ENCODE measurements at places on chromosomes 16 and 17. TPM values are rescaled to one million over a fixed set of nuclear protein-coding genes. Genes with fewer than 3 reads are reported as not detected.

- DNase-seq = no peak
Measured at GRCh38 chr16:14676633-14677032, 17.5 kb downstream of the PLA2G10 start.

DNA sequence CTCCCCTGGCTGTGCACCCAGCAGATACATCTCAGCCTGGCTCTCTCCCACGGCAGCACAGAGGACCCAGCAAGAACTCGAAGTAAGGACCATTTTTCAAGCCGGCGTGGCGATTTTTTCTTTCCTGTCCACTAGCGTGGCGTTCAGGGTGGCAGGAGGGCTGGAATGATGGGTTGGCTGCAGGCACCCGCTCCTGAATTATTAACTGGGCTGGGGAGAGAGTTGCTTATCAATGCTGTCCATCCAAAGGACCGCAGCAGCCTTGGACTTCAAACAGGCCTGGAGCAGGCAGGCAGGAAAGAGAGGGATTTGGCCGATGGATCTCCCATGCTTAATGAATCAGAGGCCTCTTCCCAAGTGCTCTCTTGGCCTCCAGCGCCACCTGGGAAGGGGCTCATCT lies 7.0 kb downstream of the C16orf82 start:
- DNase-seq = no peak

GRCh38 chr17:57548421-57549410 lies 196.4 kb downstream of the CCDC182 start:
- DNase-seq = no peak

Gene RANBP10
- 8.3 TPM for total RNA-seq

Gene HOXB9
- total RNA-seq = 188 TPM

Gene KRT33A
- total RNA-seq = not detected

Gene MED13
- 19.4 TPM for total RNA-seq

Gene MYH4
- total RNA-seq = not detected

Data from HT-29 (cell line).